CD4-positive, alpha-beta T cell treated with Interleukin-10 for 1 hour (primary cell): ENCODE measurements at places on chromosomes 16 and 17.
A peak's percentile ranks its signal among the peaks of the same experiment; 100 is the strongest.

- DNase-seq, result peak; percentile 70
Observed at GRCh38 chr16:10971560-10971961, 27.2 kb downstream of the CLEC16A start.

GRCh38 chr17:36534840-36535668 lies at the start of the genes MYO19 and PIGW:
MYO19 (minus strand) TSS chr17:36534868; CDS start chr17:36532538, 2,330 bp downstream.
PIGW (plus strand) TSS chr17:36534987; CDS start chr17:36537102, 2,115 bp downstream.
- peak; percentile 87 for DNase-seq

DNA sequence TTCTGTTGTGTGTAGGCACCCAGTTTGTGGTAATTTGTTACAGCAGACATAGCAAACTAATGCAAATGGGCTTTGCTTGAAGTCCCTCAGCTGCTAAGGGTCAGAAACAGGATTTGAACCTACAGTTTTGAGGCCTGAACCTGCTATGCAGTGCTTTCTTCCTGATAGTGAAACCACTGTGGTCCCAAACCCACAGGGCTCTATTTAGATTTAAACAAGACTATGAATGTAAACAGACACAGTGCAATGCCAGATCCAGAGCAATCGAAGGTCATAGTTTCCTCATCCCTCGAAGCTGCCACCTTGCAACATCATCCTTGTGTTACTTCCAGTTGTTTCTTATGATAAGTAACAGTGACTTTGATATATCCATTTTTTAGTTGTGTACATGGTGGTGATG lies 630.2 kb downstream of the WWOX start:
- DNase-seq, result no peak

- no peak for DNase-seq
Observed at GRCh38 chr16:68792465-68793324, 50.6 kb upstream of the TANGO6 start.

- DNase-seq, result no peak
Observed at GRCh38 chr16:74078511-74079231, 217.9 kb upstream of the PSMD7 start.

DNA sequence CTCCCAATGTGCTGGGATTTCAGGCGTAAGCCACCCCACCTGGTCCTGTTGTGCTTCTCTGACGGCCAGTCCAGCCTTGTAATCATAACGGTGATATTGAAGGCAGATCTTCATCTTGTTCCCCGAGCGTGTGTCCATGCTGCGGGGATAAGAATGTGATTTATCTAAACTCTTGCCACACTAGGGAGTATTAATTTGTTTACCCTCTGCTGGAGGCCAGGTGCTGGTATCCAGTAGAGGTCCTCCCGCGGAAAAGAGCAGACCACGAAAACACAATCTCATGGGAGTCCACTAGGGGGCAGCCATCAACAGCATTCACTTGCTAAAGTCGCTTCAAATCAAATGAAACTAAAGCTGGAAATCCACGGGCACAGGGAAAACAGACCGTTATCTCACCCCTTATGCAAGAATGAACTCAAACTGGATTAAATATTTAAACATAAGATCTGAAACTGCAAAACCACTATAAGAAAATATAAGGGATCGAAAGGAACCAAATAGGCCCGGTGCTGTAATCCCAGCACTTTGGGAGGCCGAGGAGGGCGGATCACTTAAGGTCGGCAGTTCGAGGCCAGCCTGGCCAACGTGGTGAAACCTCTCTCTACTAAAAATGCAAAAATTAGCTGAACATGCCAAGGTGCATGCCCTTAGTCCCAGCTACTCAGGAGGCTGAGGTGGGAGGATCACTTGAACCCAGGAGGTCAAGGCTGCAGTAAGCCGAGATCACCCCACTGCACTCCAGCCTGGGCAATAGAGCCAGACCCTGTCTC lies 22.3 kb upstream of the RBBP6 start:
- peak; percentile 78 for DNase-seq

DNA sequence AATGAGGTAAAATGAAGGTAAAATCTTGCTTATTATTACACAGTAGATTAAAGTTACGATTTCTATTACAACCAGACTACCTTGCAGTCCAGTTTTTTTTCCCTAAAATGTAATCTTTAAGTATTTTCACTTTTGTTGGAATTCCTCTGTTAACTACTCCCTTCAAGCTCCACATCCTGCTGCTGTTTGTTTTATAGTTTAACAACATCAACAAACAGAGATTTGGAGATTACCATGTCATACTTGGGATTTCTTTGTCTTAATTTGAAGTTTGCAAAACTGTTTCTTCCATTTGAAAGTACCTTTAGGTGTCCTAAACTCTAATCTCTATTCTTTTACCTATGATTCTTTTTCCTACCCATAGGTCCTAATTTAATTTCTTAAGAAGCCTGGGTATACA lies 83.3 kb downstream of the ABHD15 start:
- no peak for DNase-seq

- no peak for DNase-seq
Observed at GRCh38 chr17:14738652-14738988, 437.7 kb downstream of the HS3ST3B1 start.

DNA sequence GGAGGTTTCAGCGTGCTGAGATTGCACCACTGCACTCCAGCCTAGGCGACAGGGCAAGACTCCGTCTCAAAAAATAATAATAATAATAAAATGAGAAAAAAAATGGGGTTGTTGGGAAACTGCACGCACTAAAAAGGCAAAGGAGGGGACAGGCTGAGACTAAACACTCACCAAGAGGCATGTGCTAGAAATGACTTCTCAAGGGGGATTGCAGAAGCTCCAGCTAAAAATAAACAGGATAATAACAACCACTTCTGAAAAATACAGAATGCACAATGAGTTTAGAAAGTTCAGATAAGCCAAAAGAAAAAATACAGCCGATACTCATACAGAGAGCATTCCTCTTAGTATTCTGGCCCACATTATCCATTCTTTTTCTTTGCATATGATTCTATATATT lies 15.1 kb upstream of the TIMP2 start:
- DNase-seq, result no peak

DNA sequence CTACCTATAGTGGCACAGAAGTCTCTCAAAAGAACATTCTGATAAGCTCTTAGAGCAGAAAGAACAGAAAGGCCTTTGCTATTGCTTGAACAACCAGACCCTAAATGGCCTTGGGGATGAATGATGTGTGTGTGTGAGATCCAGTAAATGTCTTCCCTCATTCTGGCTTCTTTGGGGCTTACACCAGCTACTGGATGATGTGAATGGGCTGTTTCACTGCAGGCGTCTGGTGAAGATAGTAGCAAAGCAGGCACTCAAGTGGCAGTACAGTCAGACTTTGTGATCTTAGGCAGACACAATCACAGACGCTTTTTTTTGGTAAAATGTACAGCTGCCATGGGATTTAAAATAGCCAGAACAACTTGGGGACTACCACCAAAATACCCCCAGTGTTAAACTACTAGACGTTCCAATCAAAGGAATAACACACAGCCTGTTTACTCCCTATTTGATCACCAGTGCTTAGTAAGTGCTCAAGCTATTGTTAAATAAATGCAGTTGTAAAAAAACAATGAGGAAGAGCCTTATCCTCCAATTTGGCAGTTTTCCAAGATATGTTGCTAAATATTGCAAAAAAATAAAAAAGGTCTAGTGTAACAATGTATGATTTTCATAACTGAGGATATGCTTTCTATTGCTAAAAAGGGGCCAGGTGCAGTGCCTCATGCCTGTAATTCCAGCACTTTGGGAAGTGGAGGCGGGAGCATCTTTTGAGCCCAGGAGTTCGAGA lies 17.9 kb downstream of the NDUFAB1 start:
- DNase-seq, result no peak

GRCh38 chr16:46828943-46829342 lies 2.0 kb downstream of the C16orf87 start:
- no peak for DNase-seq

- no peak for DNase-seq
Observed at GRCh38 chr17:45310380-45311324, 6.2 kb downstream of the MAP3K14 start.

GRCh38 chr16:20868890-20869289 lies 31.3 kb downstream of the DCUN1D3 start:
- no peak for DNase-seq

GRCh38 chr16:13110124-13110796 lies 208.9 kb downstream of the SHISA9 start:
- no peak for DNase-seq

GRCh38 chr17:32484041-32484461 lies 2.7 kb upstream of the CDK5R1 start:
- DNase-seq, result no peak

- DNase-seq, result no peak
Observed at GRCh38 chr16:64621616-64622015, 500.2 kb downstream of the CDH11 start.

- no peak for DNase-seq
Observed at GRCh38 chr16:57069635-57070370, 22.6 kb upstream of the CPNE2 start.

DNA sequence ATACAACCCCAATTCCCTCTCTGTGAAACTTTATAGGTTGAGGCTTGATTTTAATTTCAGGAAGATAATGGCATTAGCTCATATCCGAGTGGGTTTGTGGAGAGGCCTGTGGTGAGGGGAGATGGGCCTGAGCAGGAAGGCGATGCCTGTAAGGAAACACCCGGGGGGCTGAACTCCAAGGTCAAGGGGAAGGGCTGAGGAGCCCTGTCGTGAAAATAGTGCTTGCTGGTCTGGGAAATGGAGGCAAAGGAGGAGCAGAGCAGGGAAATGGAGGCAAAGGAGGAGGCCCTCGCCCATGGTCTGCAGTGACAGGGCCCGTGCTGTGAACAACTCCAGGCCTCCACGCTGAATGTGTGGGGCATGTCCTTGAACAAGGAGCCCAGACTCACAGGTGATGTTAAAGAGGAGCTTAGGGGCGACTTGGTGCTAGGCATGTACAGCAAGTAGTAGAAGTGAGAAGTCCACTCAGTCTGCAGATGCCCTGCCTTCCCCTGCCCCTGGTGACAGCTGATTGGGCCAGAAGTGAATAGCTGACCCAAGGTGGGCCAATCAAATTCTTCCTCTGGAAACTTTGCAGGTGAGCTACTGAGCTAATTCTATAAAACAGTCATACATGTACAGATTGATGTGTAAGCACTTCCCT lies 38.1 kb downstream of the MRPS23 start:
- DNase-seq, result no peak

- no peak for DNase-seq
Observed at GRCh38 chr16:87555647-87556046, 46.7 kb upstream of the JPH3 start.

- DNase-seq, result no peak
Observed at GRCh38 chr16:49556606-49557446, 183.2 kb downstream of the C16orf78 start.

DNA sequence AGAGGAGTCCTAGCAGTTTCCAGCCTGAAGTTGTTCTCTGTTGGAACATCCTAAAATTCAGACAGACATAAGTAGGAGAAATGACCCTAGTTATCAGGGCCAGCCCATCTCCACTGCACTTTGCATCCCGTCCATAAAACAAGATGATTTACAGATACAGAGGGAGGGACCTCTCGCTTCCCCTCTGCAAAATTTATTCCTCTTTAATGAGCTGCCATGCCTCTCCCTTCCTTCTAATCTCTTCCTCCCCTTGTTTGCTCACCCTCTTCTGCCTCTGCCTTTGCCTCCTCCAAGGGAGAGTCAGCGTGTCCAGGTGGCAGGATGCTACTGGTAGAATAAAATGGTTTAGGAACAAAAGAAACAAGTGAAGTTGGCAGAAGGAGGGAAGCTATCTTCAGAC lies 351.3 kb downstream of the SOX9 start:
- no peak for DNase-seq
